Karpas-422 (cell line): ENCODE measurements at places on chromosomes 2 and 18. TPM values are rescaled to one million over a fixed set of nuclear protein-coding genes. Genes with fewer than 3 reads are reported as not detected.

Gene TFCP2L1
- not detected in 2 replicates for total RNA-seq

Gene GREB1
- 4.4 TPM in 2 replicates for total RNA-seq

Gene CENPA
- total RNA-seq, result 10.0 and 21.1 TPM in 2 replicates

Gene SLC9A4
- total RNA-seq, result not detected in 2 replicates

Gene BARD1
- total RNA-seq, result 29.3 and 78.0 TPM in 2 replicates

Gene XDH
- not detected in 2 replicates for total RNA-seq

Gene LAMA1
- not detected in 2 replicates for total RNA-seq

Gene C2orf80
- not detected in 2 replicates for total RNA-seq

Gene FRZB
- total RNA-seq, result not detected in 2 replicates

Gene ZNF24
- total RNA-seq, result 26.1 and 42.6 TPM in 2 replicates

Gene KCNIP3
- 0.18 TPM in 1 of 2 replicates, not detected in the other for total RNA-seq

Gene KYNU
- 0.75 and 1.8 TPM in 2 replicates for total RNA-seq

Gene UGT1A9
- total RNA-seq, result not detected in 2 replicates

Gene CTAGE1
- not detected in 2 replicates for total RNA-seq

Gene NFU1
- total RNA-seq, result 42.8 and 51.3 TPM in 2 replicates

Gene HOXD12
- 1.0 and 1.9 TPM in 2 replicates for total RNA-seq

Gene GATA6
- total RNA-seq, result not detected in 2 replicates

Gene C2orf78
- total RNA-seq, result not detected in 2 replicates

Gene G6PC2
- not detected in 2 replicates for total RNA-seq

Gene FAM110C
- total RNA-seq, result not detected in 2 replicates

Gene PRSS56
- total RNA-seq, result not detected in 2 replicates

Gene STEAP3
- total RNA-seq, result not detected in 2 replicates

Gene ONECUT2
- total RNA-seq, result not detected in 2 replicates

Gene RAX
- not detected in 2 replicates for total RNA-seq

Gene SERPINB13
- total RNA-seq, result not detected in 2 replicates

Gene PCARE
- total RNA-seq, result not detected in 2 replicates
